ENCODE measurements at places on chromosomes 7 and 10.

- DNase-seq, result no peak
Measured at GRCh38 chr10:72329290-72330068, 25.2 kb downstream of the DNAJB12 start.

GRCh38 chr10:26528715-26529393, 90.7 kb downstream of the APBB1IP start:
- no peak for DNase-seq

DNA sequence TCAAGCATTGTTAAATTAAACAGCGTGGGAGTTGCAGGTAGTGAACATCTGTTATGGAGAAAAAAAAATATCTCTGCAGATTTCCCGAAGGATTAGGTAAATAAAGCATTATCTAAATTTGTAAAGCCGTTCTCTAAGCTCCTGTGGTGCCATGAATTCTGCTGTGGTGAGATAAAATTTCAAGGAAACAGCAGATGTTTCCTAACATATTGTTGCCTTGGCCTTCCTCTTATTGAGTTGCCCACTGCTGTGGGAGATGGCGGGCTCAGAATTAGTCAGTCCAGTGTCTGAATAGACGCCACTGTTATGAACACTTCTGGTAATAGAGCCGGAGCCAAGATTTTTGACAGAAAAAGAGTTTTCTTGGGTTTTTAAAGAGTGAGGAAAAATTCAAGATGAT, 82.6 kb upstream of the ELMO1 start:
- no peak for DNase-seq

DNA sequence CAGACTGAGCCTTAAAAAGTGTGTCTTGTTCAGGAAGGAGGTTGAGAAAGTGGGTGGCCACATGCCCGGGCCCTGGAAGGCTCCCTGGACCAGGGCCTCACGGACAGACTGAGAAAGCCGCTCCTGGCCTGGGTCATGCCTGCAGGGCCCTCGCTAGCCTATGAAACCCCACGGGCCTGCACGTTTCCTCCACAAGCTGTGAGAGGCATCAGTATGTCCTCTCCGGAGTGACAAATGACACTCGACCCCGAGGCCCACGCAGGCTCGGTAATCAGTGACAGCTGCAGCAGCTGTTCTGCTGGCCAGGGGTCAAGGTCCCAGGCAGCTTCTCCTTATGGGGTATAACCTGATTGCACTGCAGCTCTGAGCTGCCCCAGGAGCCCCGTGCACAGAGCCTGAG, 47.6 kb downstream of the ASB13 start:
- no peak for DNase-seq

- DNase-seq, result no peak
Measured at GRCh38 chr7:54888067-54888733, 129.2 kb upstream of the SEC61G start.

- no peak for DNase-seq
Measured at GRCh38 chr10:132443605-132443982, 46.6 kb downstream of the PWWP2B start.

DNA sequence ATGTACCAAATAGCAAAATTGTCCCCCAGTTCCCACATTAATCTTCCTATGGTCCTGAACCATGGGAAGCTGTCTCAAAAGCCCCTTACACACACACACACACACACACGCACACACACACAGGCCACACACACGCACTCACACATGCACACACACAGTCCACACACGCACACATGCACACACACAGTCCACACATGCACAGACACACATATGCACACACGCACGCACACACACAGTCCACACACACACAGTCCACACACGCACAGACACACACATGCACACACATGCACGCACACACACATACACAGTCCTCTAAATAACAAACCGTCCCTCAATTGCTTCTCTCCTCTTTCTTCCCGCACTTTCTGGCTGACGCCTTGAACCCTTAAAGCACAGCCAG, 265.3 kb downstream of the TCERG1L start:
- DNase-seq, result no peak

GRCh38 chr10:78337646-78338391, 304.2 kb downstream of the RPS24 start:
- DNase-seq, result no peak

DNA sequence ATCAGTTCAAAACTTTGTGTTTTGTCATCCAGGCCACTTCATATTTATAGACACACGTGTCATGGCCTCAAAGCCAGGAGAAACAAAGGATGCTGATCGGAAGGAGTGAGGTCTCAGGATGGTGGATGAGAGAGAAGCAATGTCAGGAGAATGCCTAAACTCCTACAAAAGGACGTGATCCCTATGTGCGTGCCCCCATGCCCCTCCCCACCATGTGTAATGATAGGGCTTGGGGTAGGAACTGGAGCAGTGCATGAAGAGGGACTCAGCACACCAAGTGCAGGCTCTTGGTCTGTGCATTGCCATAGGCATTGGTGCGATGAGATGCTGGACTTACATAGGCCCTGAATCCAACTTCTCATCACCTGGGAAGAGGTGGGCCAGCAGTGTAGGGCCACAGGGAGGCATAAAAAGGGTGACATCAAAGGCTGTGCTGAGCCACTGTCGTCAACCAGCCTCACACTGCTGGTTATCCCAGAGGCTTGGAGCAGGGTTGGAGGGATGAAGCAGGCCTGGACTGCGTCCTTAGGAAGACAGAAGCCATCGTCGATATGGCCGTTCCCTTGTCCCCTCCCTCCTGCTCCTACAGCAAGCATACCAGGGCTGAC, 46.9 kb upstream of the GDF10 start:
- DNase-seq, result no peak

DNA sequence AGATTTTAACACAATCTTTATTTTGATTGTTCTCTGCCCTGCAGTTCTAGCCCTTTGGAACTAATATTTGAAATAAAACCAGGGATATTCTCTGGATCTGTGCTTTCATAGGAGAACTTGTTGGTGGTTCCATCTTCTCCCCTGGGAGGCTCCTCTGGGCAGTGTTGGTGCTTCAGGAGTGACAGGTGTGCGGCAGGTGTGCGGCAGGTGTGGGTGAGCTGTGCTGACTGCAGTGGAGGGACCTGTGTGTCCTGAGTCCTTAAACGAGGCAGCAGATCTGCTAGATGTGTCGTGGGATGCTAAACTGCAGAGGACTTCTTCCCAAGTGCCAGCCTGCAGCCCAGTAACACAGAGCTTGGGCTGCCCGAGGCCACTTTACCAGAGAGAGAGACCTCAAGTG, 98.4 kb downstream of the LYZL1 start:
- no peak for DNase-seq

- DNase-seq, result no peak
Measured at GRCh38 chr7:82173400-82174021, 270.1 kb downstream of the CACNA2D1 start.

- DNase-seq, result no peak
Measured at GRCh38 chr7:44607141-44608068, 978 bp downstream of the OGDH start.

DNA sequence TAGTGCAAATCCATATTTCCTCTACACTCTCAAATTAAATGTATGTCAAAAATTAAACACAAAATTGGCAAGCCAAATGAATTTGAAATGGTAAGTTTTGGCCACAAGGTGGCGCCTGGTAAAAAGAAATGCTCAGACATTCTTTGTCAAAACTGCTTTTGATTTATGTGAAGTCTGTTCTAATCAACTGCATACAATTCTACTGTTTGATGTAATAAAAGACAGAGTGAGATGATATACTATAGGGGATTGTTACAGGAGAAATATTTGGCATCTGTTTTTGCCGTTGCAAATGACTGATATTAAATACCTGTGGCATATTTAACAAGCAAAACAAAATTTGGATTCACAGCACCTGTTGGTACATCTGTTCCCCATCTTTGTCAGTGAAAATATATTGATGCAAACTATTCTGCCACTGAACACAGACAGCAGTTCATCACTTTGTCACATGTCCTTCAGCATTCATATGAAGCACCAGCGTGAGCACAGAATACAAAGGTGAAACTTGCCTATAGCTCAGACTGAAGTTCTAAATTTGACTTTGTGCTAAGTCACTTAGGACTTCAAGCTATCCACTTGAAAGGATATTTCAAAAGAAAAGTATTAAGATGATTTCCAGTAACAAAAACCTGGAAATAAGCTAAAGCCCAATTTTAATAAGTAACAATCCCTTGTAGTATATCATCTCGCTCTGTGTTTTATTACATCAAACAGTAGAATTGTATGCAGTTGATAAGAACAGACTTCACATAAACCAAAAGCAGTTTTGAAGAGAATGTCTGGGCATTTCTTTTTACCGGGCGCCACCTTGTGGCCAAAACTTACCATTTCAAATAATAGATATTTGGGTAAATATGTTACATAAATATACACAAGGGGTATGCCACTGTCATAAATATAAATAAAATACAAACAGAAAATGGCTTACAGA, 10.2 kb upstream of the CH25H start:
- DNase-seq, result no peak

- no peak for DNase-seq
Measured at GRCh38 chr10:2700626-2701305, 366.6 kb upstream of the PFKP start.

GRCh38 chr7:16594061-16594460, 51.5 kb downstream of the ANKMY2 start:
- DNase-seq, result no peak

GRCh38 chr7:122901250-122901649, 15.0 kb upstream of the CADPS2 start:
- DNase-seq, result no peak

- DNase-seq, result no peak
Measured at GRCh38 chr7:46786221-46786954, 795.5 kb downstream of the TNS3 start.

DNA sequence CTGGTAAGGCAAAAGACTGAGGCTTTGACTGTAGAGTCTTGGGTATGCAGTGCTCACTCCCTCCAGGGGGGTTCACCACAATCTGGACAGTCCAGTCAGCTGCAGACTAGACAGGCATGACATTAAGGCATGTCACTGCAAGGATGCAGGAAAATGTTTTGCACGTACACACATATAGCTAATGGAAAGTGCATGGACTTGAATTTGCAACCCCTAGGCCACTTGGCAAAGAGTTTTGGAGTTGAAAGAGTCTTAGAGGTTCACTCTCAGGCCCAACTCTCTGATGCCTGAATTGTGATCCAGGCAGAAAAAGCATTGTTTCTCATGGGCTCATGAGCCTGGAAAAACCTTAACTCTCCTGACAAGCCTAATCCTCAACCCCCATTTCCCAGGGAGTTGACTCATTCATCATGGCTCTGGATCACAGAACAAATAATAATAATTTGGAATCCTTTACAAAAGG, 51.9 kb downstream of the LAMB4 start:
- DNase-seq, result no peak

- no peak for DNase-seq
Measured at GRCh38 chr7:101782896-101783295, 34.5 kb upstream of the CUX1 start.

DNA sequence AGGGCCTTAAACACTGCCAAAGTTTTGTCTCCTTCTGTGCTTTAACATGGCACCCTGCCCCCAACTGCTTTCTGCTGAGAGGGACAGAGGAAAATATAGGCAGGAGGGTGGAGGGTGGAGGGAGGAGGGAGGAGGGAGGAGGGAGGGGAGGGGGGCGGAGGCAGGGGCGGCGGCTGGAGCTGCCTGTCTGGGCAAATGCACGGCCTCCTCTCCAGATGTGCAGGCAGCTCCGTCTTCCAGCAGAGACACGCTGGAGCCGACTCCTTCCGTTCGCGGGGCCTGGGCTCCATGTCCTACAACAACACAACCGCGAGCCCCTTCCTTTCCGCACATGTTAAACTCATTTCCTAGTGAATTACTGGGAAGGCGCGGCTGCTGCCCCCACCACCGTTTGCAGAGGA, 14.2 kb downstream of the EBF3 start:
- DNase-seq, result no peak

GRCh38 chr10:21464134-21464533, 61.3 kb downstream of the SKIDA1 start:
- DNase-seq, result no peak

GRCh38 chr10:98676895-98677294, 230.2 kb upstream of the HPS1 start:
- DNase-seq, result no peak

- DNase-seq, result no peak
Measured at GRCh38 chr10:101029520-101030295, 1.2 kb downstream of the PDZD7 start.

- DNase-seq, result no peak
Measured at GRCh38 chr10:37957841-37958240, 18.6 kb downstream of the ZNF25 start.

- DNase-seq, result no peak
Measured at GRCh38 chr10:21746118-21746517, 212.1 kb downstream of the MLLT10 start.

- DNase-seq, result no peak
Measured at GRCh38 chr10:7773845-7774801, 13.7 kb downstream of the KIN start.

DNA sequence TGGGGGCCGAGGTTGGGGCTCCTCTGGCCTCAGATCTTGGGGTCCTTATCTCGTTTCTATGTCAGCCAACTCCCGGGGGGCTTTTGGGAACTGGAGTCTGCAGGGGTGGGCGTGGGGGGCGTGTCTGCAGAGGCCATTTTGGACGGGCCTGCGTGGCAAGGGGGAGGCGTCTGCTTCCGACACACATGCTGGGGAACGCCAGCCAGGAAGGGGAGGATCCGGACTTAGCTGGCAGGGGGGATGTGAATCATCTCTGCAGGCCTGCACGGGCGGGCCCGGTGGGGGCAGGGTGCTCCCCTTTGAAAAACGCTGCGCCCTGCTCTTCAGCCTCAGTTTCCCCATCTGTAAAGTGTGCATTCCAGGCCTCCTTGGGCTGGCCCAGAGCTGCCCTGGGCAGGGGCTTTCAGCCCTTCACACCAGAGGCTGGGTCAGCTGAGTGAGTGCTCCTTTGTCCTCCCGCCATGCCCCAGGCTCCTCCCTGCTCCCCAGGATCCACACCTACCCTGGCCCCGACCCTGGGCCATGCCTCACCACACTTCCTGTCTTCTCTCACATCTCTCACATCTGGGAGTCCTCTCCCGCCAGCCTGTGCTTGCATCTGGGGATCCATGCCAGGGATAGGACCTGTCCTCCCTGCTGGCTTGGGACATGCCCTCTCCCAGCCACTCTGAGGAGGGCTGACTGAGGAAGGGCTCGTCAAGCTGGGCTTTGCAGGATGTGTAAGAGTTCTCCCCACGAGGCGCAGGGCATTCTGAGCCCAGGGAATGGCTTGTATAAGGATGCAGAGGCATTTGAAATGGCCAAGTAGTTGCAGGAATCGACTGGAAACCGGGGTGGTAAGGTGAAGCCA, 172.6 kb upstream of the TNRC18 start:
- no peak for DNase-seq

GRCh38 chr7:139730746-139731612, 46.8 kb downstream of the HIPK2 start:
- DNase-seq, result no peak

- no peak for DNase-seq
Measured at GRCh38 chr10:60433684-60434083, 44.0 kb upstream of the ANK3 start.

- DNase-seq, result no peak
Measured at GRCh38 chr10:80064120-80064886, 14.2 kb upstream of the TMEM254 start.

- no peak for DNase-seq
Measured at GRCh38 chr7:123789206-123789784, 40.5 kb upstream of the WASL start.

DNA sequence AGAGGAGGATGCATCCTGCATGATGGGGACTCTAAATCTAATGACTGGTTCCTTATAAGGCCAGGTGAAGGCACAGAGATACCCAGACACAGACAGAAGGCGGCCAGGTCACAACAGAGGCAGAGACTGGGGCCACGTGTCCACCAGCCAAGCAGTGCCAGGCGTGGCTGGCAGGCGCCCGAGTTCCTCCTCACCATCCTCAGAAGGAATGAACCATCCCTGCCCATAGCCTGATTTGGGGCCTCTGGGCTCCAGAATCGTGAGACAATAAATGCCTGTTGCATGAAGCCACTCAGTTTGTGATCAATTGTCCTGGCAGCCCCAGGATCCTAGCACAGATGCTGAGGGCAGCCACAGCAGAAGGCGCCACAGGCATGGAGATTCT, 69.0 kb upstream of the TNRC18 start:
- no peak for DNase-seq
